ENCODE measurements at places on chromosomes 16 and 17. TPM values are rescaled to one million over a fixed set of nuclear protein-coding genes. Genes with fewer than 3 reads are reported as not detected.

The IGSF6 gene
- 1.6 TPM for total RNA-seq

The C17orf78 gene
- total RNA-seq, result not detected

The PITPNM3 gene
- 13.8 TPM for total RNA-seq

The RASD1 gene
- 9.1 TPM for total RNA-seq

The SEPTIN1 gene
- 0.94 TPM for total RNA-seq

The ITGAX gene
- total RNA-seq, result 1.3 TPM

The PLLP gene
- 2.8 TPM for total RNA-seq

The TP53TG3C gene
- total RNA-seq, result not detected

The AANAT gene
- total RNA-seq, result not detected

The WNT9B gene
- total RNA-seq, result not detected

The TBC1D3B gene
- 13.5 TPM for total RNA-seq

The APOBR gene
- 0.31 TPM for total RNA-seq

The TACO1 gene
- total RNA-seq, result 7.2 TPM

The ITGB4 gene
- 2.5 TPM for total RNA-seq

The TEKT3 gene
- 1.3 TPM for total RNA-seq

The GNGT2 gene
- not detected for total RNA-seq

The KRTAP16-1 gene
- total RNA-seq, result not detected

The ATP2C2 gene
- total RNA-seq, result 15.0 TPM

The GRB7 gene
- not detected for total RNA-seq

The SYT17 gene
- 16.9 TPM for total RNA-seq

The SLC35G6 gene
- not detected for total RNA-seq

The CD300A gene
- 2.5 TPM for total RNA-seq

The CCL17 gene
- total RNA-seq, result not detected

The G6PC1 gene
- not detected for total RNA-seq

The ADAP2 gene
- total RNA-seq, result 5.9 TPM

The NAGS gene
- total RNA-seq, result not detected

The CSHL1 gene
- total RNA-seq, result not detected

The GSG1L2 gene
- total RNA-seq, result not detected

The HS3ST3A1 gene
- 0.31 TPM for total RNA-seq

The TTYH2 gene
- 17.2 TPM for total RNA-seq

The TEKT1 gene
- 1.3 TPM for total RNA-seq

The HP gene
- total RNA-seq, result 4.1 TPM

The TMED6 gene
- total RNA-seq, result not detected

The IKZF3 gene
- total RNA-seq, result under 0.01 TPM

The IQCK gene
- total RNA-seq, result 20.0 TPM

The KRT9 gene
- total RNA-seq, result not detected

The MEIOC gene
- 0.31 TPM for total RNA-seq

Measured in parietal lobe (tissue), 2 donors.